Gastrocnemius medialis (tissue), 4 donors: ENCODE measurements at places on chromosomes 11 and 22. TPM values are rescaled to one million over a fixed set of nuclear protein-coding genes. Genes with fewer than 3 reads are reported as not detected.

The OR9G1 gene
- not detected for total RNA-seq

GRCh38 chr11:62726915-62727164 lies 417 bp downstream of the HNRNPUL2 start:
- peaks cover 22% of the 10 kb centered on the region for H3K36me3 ChIP-seq
- DNase-seq: no peak
- H3K4me3 ChIP-seq: peak overlapping the region; percentile 63
- peak overlapping the region; percentile 87 for H3K27ac ChIP-seq
- H3K4me1 ChIP-seq: peaks cover 47% of the 10 kb centered on the region

DNA sequence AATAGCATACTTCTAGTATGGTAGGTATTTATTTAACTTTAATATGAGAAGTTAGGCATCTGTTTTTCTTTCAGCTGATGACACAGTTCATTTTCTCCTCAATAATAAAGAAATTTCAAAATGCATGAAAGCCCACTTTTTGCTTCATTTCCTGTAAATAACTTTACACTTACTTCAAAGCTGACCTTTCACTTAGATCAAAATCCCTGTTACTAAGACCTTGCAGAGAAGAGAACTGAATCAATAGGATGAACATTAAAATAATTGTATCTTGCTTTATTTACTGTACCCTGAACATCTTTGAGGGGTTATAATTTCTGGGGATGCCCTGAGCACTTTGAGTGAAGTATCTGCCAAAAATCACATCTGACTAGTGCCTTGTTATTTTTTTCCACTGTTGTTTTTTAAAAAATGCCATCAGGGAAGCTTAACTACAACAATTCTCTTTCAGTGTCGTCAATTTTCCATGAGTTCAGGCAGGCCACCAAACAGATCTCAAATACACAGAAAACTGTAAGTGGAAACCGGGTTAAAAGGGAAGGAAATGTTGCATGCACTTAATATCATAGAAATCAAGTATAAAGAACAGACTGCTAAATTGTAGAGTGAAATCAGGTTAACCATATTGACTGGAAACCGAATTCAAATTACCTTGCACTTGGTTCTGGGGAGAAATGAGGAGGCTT lies 206.2 kb downstream of the MAML2 start:
- no peak overlapping the region for H3K4me3 ChIP-seq
- H3K4me1 ChIP-seq: no peaks in the 10 kb centered on the region
- H3K27me3 ChIP-seq: no peaks in the 10 kb centered on the region
- H3K36me3 ChIP-seq: no peaks in the 10 kb centered on the region

DNA sequence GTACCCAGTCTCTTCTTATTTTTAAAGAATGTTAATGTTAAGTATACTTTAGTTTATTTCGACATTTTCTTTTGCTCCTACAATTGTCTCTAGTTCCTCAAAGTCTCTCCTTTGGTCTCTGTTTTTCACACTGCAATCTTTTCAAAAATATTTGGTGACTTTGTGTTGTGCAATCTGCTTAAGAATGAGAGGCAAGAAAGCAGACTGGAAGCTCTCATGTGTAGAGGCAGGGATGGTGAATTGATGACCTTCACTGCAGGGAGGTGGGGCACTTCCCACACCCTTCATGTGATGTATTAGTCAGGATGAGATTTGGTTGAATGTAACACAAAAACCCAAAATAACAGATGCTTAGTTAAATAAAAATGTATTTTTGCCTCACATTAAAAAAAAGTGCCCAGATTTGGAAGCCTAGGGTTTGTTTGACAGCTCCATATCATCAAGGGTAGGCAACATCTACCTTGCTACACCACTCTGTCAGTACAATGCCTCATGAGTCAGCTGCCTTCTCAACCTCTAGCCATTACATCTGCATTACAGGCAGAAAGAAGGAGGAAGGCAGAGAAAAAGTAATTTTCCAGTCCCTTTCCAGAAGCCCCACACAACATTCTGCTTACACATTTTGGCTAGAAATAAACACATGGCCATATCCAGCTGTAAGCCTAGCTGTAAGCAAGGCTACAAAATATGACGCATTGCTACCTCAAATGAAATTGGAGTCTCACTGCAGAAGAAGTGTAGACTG lies 3.8 kb upstream of the MMP27 start:
- no peaks in the 10 kb centered on the region for H3K4me1 ChIP-seq
- DNase-seq: no peak
- no peaks in the 10 kb centered on the region for H3K27me3 ChIP-seq
- no peak overlapping the region for H3K4me3 ChIP-seq
- no peaks in the 10 kb centered on the region for H3K36me3 ChIP-seq

DNA sequence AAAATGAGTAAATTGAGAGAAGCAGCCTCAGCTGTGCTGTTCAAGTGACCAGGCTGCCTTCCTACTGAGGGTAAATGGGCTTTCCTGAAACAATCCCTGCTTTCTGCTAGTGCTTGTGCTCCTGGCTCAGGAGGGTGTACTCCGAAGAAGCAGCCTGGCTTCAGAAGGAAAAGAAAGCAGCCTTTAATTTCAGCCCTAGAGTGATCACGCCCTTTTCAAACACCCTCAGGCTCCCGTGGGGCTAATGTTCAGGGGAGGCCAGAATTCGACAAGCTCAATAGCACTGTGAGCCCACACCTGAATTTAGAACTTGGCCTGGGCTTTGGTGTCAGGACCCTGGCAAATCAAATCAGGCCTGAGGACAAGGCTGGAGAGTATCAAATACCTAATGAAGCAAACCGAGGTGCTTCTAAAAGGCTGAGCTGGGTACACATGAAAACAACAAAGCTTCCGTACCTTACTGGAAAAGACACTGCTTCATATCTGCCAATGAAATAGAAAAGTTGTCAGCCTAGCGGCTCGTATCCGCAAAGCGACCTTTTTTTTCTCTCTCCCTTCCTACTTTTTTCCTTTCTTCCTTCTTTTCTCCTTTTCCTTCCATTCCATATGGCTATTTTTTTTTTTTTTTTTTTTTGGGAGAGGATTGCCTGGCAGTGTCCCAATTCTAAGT lies 387.8 kb downstream of the SOX6 start:
- DNase-seq: peak; percentile 66
- peak overlapping the region; percentile 47 for H3K4me3 ChIP-seq
- no peaks in the 10 kb centered on the region for H3K36me3 ChIP-seq
- no peaks in the 10 kb centered on the region for H3K27me3 ChIP-seq

- no peaks in the 10 kb centered on the region for H3K27me3 ChIP-seq
- H3K36me3 ChIP-seq: no peaks in the 10 kb centered on the region
- no peak for DNase-seq
- H3K4me3 ChIP-seq: no peak overlapping the region
- no peak overlapping the region for H3K27ac ChIP-seq
- H3K4me1 ChIP-seq: no peaks in the 10 kb centered on the region
Measured at GRCh38 chr11:10004526-10005113, 289.4 kb downstream of the SBF2 start.

DNA sequence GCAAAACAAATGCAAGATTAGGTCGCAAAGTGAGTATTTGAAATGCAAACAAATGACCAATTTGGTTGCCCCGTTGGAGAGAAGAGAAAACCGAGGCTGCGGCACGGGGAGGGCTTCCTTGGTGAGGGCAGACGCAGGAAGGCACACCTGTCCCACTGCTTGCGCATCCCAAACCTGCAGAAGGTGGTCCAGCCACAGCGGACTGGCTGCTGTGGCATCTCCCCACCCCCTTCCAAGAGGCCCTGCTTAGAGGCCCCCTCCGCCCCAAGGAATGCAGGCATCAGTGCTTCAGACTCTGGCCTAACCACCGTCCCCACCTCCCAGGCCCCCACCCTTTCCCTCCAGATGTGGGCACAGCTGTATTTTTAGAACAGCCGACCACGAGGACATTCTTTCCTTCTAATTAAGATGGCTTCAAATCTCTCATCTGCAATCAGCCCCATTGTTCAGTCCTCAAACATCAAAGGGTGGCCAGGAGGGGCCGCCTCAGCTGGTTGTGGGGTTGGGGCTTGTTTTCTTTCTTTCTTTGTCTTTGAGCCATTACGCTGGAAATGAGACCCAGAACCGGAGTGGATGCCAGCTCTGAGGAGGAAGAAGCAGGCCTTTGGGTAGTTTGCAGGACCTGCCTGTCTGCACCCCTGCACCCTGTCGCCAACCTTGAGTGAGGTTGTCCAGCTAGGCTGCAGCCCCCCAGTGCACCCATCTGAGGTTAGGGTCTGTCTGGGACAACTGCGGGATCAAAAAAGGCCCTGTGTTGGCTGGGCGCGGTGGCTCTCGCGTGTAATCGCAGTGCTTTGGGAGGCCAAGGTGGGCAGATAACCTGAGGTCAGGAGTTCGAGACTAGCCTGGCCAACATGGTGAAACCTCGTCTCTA lies 9.4 kb upstream of the DERL3 start:
- H3K27me3 ChIP-seq: no peaks in the 10 kb centered on the region
- peaks cover 31% of the 10 kb centered on the region for H3K4me1 ChIP-seq
- DNase-seq: no peak
- H3K4me3 ChIP-seq: no peak overlapping the region
- no peaks in the 10 kb centered on the region for H3K36me3 ChIP-seq
- H3K27ac ChIP-seq: no peak overlapping the region

DNA sequence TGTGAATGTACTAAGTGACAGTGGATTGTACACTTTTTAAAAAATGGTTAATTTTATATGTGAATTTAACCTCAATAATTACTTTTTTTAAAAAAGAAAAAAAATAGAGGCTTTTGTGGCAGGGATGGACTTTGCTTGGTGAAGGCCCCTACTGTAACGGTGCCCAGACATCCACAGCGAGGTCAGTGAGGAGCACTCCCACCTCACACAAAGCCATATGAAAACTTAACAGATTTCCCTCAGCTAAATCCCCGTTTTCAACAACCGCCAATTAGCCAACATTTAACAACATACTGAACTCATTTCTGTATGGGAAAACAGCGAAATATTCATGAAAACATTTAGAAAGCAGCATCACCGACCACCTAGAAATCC lies 642 bp upstream of the C11orf58 start:
- no peak for DNase-seq
- peak overlapping the region; percentile 95 for H3K27ac ChIP-seq
- H3K4me3 ChIP-seq: peak overlapping the region; percentile 85
- no peaks in the 10 kb centered on the region for H3K27me3 ChIP-seq

GRCh38 chr22:32950366-32950765 lies 107.8 kb downstream of the SYN3 start:
- H3K4me1 ChIP-seq: peaks cover 4% of the 10 kb centered on the region
- H3K36me3 ChIP-seq: no peaks in the 10 kb centered on the region
- no peak overlapping the region for H3K27ac ChIP-seq
- H3K27me3 ChIP-seq: no peaks in the 10 kb centered on the region

- H3K4me3 ChIP-seq: no peak overlapping the region
- no peak overlapping the region for H3K27ac ChIP-seq
- no peaks in the 10 kb centered on the region for H3K4me1 ChIP-seq
Measured at GRCh38 chr11:132158696-132159095, 788.3 kb downstream of the NTM start.

The MPZL3 gene
- total RNA-seq: 2.1 TPM

The FZD4 gene
- total RNA-seq: 52.2 TPM

- no peaks in the 10 kb centered on the region for H3K36me3 ChIP-seq
- no peak overlapping the region for H3K27ac ChIP-seq
- no peaks in the 10 kb centered on the region for H3K4me1 ChIP-seq
- no peak for DNase-seq
- H3K4me3 ChIP-seq: no peak overlapping the region
Measured at GRCh38 chr11:131223198-131223991, 147.0 kb upstream of the NTM start.

DNA sequence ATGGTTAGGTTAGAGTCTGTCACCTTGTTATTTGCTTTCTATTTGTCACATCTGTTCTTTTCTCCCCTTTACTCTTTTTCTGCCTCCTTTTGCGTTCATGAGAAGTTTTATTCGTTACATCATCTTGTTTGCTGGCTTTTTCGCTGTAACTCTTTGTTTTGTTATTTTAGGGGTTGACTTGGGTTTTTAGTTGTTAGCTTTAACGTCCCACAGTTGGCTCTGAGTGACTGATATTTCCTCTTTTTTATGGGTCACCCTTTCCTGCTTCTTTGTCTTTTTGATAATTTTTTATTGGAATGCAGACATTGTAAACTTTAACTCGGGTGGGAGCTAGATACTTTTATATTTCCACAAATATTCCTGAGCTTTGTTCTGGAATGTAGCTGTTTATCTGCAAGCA lies 13.3 kb upstream of the TNNT3 start:
- H3K36me3 ChIP-seq: no peaks in the 10 kb centered on the region
- H3K4me3 ChIP-seq: no peak overlapping the region
- no peak for DNase-seq
- H3K27me3 ChIP-seq: no peaks in the 10 kb centered on the region
- H3K4me1 ChIP-seq: no peaks in the 10 kb centered on the region

The ESAM gene
- total RNA-seq: 26.4 TPM

The TYR gene
- total RNA-seq: not detected

GRCh38 chr11:68014157-68014946 lies 4.2 kb downstream of the ALDH3B1 start:
- H3K27ac ChIP-seq: no peak overlapping the region
- no peak for DNase-seq

DNA sequence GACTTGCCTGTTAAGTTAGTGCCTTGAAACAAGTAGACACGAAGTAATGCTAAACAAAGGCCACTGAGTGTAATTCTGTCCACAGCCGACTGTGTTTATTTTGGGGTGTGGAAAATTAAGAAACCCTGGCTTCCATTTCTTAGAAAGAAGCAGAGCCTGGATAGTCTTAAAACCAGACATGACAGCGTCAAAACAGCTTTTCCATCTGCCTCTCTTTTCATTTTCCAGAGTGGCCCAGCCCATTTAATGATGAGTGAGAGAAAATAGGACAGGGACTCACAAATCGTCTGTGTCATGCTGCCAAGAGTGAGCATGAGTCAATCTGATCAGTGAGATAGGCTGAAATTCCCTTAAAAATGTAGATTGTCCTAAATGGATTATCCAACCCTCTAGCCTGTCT lies 485.9 kb downstream of the JRKL start:
- H3K4me1 ChIP-seq: no peaks in the 10 kb centered on the region
- no peaks in the 10 kb centered on the region for H3K36me3 ChIP-seq
- no peak for DNase-seq

DNA sequence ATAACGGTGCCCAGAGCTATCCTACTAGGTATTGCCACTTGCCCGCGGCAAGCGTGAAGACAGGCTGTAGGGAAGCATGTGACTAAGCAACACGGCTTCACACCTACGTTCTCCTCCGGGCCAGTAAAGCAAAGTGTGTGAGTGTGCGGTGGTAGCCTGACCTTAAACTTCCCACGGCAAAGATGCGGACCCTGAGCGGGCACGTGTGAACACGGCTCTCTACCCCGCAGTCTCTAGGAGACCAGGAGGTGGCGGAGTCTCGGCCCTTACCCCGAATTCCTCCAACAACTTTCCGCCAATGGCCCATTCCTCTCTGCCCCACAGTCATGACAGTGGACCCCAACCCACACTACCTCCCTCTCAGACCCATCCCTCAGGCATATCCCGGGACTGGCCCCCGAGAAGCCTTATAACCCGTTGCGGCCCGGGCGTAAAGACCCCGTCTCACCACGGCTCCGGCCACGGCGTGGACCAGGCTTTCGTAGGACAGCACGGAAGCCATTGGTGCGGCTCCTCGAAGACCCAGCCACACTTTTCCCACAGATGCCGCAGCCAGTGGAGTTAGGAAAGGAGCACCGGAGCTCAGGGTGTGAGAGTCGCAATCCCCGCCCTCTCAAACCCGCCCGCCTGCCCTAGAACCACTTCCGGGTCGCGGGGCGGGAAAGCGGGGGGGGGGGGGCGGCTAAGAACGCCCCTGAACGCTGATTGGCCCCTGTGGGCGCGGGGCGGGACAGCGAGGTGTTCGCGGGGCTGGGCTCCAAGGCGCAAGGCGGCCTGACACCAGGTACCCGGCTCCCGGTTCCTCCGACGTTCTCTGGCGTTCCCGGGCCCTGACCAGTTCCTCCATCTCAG lies at the start of gene SLC25A17:
Gene SLC25A17 (minus strand): TSS at position 600 of the 852 bp plus-strand sequence. CDS start 98 bp downstream, at position 502.
- peak; percentile 82 for DNase-seq
- peak within 1 kb of the TSS; percentile 87 for H3K27ac ChIP-seq
- peak within 1 kb of the TSS; percentile 94 for H3K4me3 ChIP-seq
- no peaks in the 10 kb centered on the region for H3K36me3 ChIP-seq

GRCh38 chr11:66651016-66651415 lies 12.5 kb downstream of the RBM4 start:
- no peak overlapping the region for H3K27ac ChIP-seq
- peaks cover 5% of the 10 kb centered on the region for H3K4me1 ChIP-seq
- H3K27me3 ChIP-seq: no peaks in the 10 kb centered on the region
- DNase-seq: no peak
- H3K4me3 ChIP-seq: no peak overlapping the region
